ENCODE measurements at places on chromosomes 11 and 22.

GRCh38 chr11:17877886-17878285 lies 135.0 kb downstream of the SERGEF start:
- no peak for DNase-seq

DNA sequence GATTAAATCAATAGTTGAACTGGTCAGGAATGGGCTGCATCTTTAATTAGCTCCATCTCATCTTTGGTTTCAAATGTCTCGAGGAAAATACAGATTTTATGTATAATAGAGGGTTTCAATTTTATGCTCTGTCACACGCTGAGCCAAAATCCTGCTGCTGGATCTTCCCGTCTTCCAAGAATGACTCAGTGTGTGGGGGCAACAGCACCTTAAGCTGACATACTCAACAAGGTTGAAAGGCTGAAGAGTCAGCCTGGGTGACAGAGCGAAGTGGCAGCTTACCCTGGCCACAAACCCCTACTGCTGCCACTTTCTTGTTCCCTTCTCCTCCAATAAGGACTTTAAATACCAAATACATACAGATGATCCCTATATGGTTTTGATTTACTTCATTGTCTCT lies 9.0 kb upstream of the PCF11 start:
- DNase-seq, result no peak

- no peak for DNase-seq
These were observed 46.8 kb downstream of the CTTN start for GRCh38 chr11:70445091-70445490.

- no peak for DNase-seq
These were observed 632 bp downstream of the KRTAP5-2 start for GRCh38 chr11:1597331-1597993.
